Activated CD4-positive, alpha-beta T cell treated with anti-CD3 and anti-CD28 coated beads, Interleukin-2, amount 50 U/mL, for 24 hours (primary cell): ENCODE measurements at places on chromosomes 2 and 18.

GRCh38 chr2:74267068-74267467, 68.7 kb downstream of the MTHFD2 start:
- no peak for DNase-seq

- DNase-seq = peak; percentile 8
Observed at GRCh38 chr2:148926291-148926961, 51.4 kb downstream of the KIF5C start.

- DNase-seq = no peak
Observed at GRCh38 chr2:127365211-127365643, 22.5 kb downstream of the MAP3K2 start.

DNA sequence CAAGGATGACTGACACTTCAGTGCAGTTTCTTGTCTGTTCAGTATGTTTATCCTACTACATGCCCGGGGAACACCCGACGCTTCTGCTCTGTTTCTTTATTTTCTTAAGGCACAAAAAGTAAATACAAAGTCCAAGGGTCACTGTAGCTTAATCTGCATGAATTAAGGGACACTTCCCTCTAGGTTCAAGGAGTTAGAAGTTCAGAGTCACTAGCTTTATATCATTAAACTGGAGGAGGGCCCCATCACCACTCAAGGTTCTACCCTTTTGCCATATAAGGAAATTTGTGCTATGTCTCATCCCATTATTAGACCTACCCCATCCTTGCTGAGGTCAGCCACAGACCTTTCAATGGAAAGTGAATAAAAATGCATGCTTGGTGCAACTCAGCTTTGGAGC, 27.6 kb upstream of the RMDN2 start:
- no peak for DNase-seq

- no peak for DNase-seq
Observed at GRCh38 chr2:230012267-230012884, 56.3 kb downstream of the SLC16A14 start.

DNA sequence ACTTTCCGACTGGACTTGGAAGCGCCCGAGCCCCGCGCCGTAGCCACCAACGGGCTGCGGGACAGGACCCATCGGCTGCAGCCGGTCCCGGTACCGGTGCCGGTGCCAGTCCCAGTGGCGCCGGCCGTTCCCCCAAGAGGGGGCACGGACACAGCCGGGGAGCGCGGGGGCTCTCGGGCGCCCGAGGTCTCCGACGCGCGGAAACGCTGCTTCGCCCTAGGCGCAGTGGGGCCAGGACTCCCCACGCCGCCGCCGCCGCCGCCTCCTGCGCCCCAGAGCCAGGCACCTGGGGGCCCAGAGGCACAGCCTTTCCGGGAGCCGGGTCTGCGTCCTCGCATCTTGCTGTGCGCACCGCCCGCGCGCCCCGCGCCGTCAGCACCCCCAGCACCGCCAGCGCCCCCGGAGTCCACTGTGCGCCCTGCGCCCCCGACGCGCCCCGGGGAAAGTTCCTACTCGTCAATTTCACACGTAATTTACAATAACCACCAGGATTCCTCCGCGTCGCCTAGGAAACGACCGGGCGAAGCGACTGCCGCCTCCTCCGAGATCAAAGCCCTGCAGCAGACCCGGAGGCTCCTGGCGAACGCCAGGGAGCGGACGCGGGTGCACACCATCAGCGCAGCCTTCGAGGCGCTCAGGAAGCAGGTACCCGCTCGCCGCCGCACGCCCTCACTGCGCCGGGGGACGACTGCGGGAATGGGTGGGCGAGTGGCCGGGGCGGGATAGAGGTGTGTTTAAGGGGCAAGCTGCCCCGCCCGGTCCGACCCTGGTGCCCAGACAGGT, 713 bp downstream of the ATOH8 start:
- DNase-seq = no peak

- DNase-seq = no peak
Observed at GRCh38 chr2:10336283-10336682, 33.6 kb downstream of the HPCAL1 start.
